ENCODE measurements at places on chromosomes 1 and 21.

GRCh38 chr1:172376431-172376830 is 44.1 kb upstream of the C1orf105 start:
- no peak for ATAC-seq

DNA sequence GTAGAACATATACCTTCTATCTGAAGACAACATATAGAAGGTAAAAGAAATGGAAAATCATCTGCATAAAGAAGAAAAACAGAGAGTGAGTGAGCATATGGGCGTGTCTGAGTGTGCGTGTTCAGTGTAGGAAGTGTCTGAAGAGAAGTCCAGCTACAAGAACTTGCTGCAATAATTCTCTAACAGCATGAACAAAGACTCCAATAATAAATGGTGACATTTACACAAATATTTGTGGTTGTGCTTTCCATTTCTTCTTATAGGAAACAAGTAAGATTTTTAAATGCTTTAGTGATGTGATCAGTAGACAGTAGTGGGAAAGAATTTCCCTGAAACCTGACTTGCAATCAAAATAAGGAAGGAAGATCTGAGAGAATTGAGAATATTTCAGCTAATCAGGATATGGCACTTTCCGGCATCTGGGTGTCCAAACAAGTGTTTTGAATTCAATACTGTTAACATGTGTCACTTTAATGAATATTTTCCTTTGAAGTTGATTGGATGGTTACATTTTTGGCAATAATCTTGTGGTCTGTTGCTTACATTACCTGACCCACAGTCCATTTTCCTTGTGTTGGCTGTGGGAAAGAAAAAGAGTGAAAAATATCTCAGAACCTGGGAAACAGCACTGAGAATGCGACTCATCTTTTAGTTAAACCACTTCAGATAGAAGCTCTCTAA is 154.0 kb downstream of the TGFB2 start:
- no peak for ATAC-seq

- peak; percentile 89 for ATAC-seq
Measured at GRCh38 chr21:38925923-38926322, 120.2 kb downstream of the ETS2 start.

GRCh38 chr1:111603979-111604378 is 15.6 kb upstream of the RAP1A start:
- no peak for ATAC-seq

- no peak for ATAC-seq
Measured at GRCh38 chr1:4224684-4225467, 324.8 kb upstream of the C1orf174 start.

All from gastroesophageal sphincter (tissue), 4 donors.